GM13977 (cell line): ENCODE measurements at places on chromosomes 5 and 9.
A peak's percentile ranks its signal among the peaks of the same experiment; 100 is the strongest.

- DNase-seq: no peak
These were observed 10.8 kb upstream of the NIPAL4 start for GRCh38 chr5:157449011-157449723.

- peak; percentile 65 for DNase-seq
These were observed 21.3 kb downstream of the C5orf58 start for GRCh38 chr5:170254056-170254455.

- DNase-seq: no peak
These were observed 193.1 kb downstream of the MEF2C start for GRCh38 chr5:88689668-88690408.

- no peak for DNase-seq
These were observed 10.9 kb upstream of the PIP5K1B start for GRCh38 chr9:68694125-68694524.

DNA sequence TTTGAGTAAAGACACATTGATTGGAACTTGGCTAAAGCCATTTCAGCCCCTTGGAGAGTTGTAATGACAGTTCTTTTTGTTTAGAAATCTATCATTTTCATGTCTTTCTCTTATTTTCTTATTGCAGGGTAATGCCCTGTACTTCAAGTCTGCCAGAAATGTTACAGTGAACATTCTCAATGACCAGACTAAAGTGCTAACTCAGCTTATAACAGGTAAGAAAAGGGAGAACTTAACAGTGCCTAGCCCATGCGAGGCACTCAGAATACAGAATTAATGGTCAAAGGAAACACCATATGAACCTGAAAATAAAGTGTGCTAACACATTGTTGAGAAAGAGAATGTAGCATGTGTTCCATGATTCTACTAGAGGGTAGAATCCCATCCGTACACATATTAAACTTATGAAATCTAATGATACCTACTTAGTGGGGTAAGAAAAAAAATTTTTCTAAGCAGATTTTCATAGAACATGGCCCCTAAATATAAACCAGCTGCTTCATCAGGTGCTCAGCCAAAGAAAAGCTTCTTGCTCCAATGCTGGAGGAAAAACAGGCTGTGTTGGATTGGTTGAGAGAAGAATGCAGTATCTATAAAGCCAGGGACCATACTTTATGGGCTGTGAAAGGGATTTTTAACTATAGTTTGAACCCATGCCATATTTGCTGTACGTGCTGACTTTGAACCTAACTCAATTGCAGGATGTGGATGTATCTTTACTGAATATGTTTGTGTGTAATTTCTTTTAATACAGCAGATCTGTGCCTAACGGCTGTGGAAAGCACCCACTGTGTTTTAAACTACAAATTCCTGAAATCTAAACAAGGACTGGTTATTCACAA, 260.8 kb upstream of the PPP1R2B start:
- no peak for DNase-seq

DNA sequence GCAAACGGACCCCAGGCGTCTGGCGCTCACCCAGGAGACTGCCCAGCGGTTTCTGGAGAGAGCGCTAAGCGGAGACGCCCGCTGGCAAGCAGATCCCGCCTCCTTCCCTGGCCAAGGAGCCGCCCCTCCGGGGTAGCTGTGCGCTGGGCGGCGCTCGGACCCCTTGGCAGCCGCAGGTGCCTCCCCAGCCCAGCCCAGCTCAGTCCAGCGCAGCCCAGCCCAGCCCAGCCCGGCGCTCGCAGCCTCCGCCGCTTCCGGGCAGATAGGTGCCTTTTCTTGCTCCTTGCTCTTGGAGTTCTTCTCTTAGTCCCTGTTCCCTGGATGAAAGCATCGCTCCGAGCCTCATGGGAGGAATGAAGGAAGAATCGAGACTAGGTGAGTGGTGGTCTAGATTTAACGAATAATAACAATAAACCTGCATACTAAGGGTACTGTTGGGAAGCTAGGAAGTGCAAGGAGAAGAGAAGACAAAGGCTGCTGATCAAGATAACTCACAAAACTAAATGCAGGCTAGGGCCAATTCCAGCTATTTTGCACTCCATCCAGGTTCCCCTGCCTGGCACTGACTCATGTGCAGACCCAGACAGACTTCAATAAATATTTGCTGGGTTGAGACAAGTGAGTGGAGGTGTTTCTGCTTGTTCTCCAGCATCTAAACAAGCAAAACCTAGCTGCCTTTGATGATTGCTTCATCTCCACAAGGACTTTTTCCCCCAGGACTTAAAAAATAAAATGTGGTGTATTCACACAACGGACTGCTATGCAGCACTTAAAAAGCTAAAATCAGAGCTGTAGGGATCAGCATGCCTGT, at the start of gene STK32A:
TSS of gene STK32A (plus strand) at position 202 of the 811 bp plus-strand sequence. CDS start 4,609 bp downstream, outside the sequence.
- DNase-seq: no peak

DNA sequence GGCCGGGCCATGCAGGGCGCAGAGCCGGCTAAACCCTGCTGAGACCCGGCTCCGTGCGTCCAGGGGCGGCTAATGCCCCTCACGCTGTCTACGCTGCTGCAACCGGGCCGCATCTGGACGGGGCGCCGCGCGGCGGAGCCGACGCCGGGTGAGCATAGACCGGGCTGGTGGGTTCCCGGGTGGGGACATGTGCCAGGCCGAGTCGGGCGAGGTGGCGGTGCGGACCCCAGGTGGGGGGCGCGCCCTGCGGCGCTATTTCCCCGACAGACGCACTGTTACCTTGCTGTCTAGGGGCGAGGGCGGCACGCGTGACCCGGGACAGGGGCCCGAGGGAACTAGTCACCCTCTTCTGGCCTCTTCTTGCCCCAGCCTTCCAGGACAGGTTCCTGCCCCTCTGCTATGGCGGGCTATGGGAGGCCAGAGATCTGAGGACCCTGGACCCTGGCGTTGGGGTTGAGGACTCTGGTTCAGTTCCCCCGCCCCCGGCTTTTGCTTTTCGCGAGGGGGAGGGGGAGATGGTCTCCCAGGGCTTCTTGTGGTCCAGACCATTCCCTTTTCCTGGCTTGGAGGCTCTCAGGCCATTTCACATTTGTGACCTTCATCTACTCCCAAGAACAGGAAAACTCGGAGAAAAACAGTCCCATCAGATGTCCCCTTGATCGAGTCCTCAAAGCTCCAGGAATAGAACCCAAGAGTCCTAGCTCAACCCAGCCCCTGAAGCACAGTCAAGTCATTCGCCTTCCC, 536 bp downstream of the SLC27A4 start:
- DNase-seq: no peak

GRCh38 chr9:129080298-129080600, 662 bp upstream of the DOLPP1 start:
- DNase-seq: no peak

GRCh38 chr5:56564541-56565282, 250.6 kb upstream of the MAP3K1 start:
- DNase-seq: no peak

GRCh38 chr5:151709109-151709735, 22.5 kb upstream of the SPARC start:
- DNase-seq: no peak

DNA sequence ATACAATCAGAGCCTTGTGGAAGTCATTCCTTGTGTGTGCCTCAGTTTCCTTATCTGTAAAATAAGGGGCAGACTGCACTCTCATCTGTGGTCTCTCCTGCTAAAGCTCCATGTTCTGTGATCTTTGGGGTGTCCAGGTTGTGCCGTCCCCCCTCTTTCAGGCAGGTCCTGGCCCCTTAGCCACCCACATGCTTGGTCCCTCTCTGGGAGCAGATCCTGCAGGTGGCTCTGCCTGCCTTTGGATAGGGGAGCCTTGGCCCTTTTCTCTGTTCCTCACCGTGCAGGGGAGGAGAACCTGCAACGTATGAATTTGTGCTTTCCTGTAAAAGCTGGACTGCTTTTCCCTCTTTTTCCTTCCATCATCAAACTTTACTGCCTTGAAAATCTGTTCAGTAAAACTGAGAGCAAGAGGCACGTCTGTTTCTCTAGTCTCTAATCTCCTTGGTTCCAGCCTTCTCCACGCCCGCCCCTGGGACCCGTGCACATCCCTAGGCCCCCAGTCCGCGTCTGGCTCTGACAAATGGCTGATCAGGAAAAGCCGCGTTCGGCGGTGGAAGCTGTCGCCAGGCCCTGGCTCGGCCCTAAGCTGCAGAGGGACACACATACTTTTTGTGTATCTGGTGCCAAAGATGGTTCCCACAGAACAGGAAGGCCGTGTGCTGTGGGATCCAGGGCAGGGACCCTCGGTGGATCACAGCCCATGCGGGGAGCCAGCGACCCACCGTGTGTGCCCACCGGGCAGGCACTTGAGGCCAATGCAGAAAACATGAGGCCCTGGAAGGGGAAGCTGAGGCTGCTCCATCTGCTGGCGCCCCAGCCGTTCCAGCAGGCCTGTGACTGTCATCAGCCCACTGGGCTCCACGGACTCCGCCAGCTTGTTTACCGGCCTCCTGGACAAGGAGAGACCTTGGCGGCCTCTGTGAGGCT, 43.4 kb upstream of the COL5A1 start:
- no peak for DNase-seq

- no peak for DNase-seq
These were observed 136.5 kb downstream of the MRPL36 start for GRCh38 chr5:1663186-1663585.

GRCh38 chr5:168590666-168591065, 11.5 kb upstream of the PANK3 start:
- no peak for DNase-seq

DNA sequence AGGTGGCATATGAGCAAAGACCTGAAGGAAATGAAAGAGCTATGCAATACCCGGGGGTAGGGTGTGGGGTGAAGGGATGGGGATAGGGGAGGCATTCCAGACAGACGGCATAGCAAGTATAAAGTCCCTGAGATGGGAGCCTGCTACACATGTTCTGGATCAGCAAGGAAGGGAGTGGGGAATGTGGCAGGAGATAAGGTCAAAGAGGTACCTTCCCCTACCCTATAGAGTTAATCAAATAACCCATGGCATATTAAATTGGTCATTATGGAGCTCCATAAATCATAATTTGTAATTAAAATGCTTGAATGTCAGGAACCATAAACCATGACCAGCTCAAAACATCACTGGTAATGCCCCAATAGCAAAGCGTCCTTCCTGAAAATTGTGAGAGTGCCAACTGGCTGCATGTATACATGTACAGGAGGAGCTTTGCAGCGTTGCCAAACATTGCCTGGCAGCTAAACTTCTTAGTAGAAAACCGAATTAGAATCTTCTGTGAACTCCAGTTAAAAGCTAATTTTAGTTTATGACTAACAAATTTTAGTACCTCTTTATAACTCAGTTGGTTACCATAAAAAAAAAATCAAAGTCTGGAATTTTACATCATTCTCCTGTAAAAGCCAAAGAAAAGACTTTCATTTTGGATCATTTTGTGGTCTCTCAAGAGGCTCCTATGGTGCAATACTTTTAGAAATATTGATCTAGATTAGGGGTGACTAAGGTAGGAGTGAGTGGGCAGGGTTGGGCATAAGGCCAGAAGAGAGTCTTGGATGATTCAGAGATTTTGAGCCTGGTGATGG, 4.7 kb downstream of the DNAI1 start:
- DNase-seq: no peak
